A549 treated with Hydrocortisone at 1 μM for 4 hours (cell line): ENCODE measurements at places on chromosomes 4 and X. TPM values are rescaled to one million over a fixed set of nuclear protein-coding genes. Genes with fewer than 3 reads are reported as not detected.

The DMP1 gene
- not detected in 5 replicates for total RNA-seq

The FRMD7 gene
- total RNA-seq = not detected in 5 replicates

The TASL gene
- not detected in 5 replicates for total RNA-seq

The TMEM255A gene
- 0.23 to 0.74 TPM (median 0.33 TPM) in 5 replicates for total RNA-seq

The GPC3 gene
- total RNA-seq = 0.08 to 0.13 TPM in 2 of 5 replicates, not detected in the others

The HTN1 gene
- not detected in 5 replicates for total RNA-seq

The PFKFB1 gene
- 0.06 to 0.14 TPM (median 0.09 TPM) in 4 of 5 replicates, not detected in the other for total RNA-seq

The EFHC2 gene
- 0.08 to 0.38 TPM (median 0.23 TPM) in 5 replicates for total RNA-seq

The CWH43 gene
- not detected in 5 replicates for total RNA-seq

The CPLX1 gene
- 0.29 to 0.66 TPM (median 0.61 TPM) in 5 replicates for total RNA-seq

The TLR8 gene
- not detected in 5 replicates for total RNA-seq

The KLHL13 gene
- total RNA-seq = 0.20 to 0.29 TPM (median 0.21 TPM) in 5 replicates

The GALNTL6 gene
- 0.06 TPM in 2 of 5 replicates, not detected in the others for total RNA-seq

The BMP15 gene
- not detected in 5 replicates for total RNA-seq

The NPY5R gene
- total RNA-seq = not detected in 5 replicates

The SOX3 gene
- not detected in 5 replicates for total RNA-seq

The ASB5 gene
- total RNA-seq = 0.03 to 0.06 TPM in 2 of 5 replicates, not detected in the others

The DAPP1 gene
- not detected in 5 replicates for total RNA-seq

The ARMCX1 gene
- 0.22 to 0.61 TPM (median 0.48 TPM) in 5 replicates for total RNA-seq
